Stimulated activated CD4-positive, alpha-beta T cell treated with anti-CD3 and anti-CD28 coated beads, Interleukin-1b, Interleukin-23, amount 100 ng/mL, for 1 hour (primary cell): ENCODE measurements at places on chromosomes 7 and 10.

GRCh38 chr10:72096115-72097000 is 8.0 kb upstream of the SPOCK2 start:
- no peak for DNase-seq

DNA sequence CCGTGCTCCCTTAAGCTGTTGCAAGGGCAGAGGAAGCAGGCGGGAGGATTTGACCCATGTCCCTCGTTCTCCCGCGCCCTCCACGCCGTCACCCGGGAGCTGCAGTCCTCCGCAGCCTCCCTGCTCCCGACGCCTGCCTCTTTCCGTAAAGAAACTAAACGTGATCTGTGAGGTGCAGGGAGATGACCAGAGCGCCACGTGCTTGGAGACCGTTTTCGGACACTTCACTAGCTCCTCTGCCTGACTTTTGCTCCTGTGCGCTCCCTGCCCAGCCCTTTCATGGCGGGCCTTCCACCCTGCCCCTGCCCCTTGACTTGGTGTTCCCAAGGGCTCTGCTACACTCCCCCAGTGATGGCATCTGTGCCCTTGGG is 171.2 kb downstream of the LSM5 start:
- DNase-seq = no peak

DNA sequence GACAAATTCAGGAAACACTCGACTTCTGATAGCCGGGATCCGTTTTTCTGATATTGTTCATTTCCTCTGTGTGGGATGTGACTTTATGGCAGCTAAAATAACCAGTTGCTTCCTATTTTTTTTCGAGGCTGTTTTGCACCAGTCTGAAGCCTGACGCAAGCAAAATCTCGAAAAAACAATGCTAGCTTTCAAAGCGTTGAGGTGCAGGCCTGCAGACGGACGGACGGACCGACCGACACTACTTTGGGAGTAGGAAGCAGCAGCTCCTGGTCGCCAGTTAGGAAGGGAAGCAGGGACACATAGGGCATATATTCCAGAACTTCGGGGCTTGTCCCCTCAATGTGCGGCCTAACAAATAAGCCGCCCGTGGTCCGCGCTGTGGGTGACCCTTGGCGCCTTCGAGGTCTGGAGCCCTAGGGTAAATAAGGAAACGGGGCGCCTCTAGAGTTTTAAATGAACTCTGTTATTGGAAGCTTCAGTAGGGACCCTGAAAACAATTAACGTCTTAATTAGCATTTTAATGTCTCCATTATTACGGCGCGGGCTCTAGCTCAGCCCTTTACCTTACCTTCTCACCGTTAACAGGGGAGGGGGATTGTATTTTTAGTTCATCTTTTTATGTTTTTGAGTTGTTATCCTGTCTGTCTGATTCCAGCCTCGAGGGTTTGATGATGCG is 1.3 kb downstream of the HHEX start:
- no peak for DNase-seq

DNA sequence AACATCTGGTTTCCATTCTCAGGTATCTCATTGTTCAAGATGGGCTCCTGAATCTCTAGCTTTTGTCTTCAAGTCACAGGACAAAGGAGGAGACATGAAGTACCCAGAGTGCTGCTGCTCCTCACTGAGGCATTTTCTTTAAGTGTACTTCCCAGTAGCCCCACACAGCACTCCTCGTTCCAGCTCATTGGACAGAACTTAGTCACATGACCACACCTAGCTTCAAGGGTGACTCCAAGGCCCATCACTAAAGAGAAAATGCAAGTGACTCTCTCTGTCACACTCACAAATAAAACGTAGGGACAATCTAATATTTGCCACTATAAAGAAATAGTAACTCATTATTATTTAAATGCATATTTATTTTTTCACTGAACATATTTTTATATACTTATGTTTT is 58.3 kb upstream of the NEUROD6 start:
- no peak for DNase-seq

GRCh38 chr7:24866004-24866615 is 108.8 kb upstream of the GSDME start:
- no peak for DNase-seq

DNA sequence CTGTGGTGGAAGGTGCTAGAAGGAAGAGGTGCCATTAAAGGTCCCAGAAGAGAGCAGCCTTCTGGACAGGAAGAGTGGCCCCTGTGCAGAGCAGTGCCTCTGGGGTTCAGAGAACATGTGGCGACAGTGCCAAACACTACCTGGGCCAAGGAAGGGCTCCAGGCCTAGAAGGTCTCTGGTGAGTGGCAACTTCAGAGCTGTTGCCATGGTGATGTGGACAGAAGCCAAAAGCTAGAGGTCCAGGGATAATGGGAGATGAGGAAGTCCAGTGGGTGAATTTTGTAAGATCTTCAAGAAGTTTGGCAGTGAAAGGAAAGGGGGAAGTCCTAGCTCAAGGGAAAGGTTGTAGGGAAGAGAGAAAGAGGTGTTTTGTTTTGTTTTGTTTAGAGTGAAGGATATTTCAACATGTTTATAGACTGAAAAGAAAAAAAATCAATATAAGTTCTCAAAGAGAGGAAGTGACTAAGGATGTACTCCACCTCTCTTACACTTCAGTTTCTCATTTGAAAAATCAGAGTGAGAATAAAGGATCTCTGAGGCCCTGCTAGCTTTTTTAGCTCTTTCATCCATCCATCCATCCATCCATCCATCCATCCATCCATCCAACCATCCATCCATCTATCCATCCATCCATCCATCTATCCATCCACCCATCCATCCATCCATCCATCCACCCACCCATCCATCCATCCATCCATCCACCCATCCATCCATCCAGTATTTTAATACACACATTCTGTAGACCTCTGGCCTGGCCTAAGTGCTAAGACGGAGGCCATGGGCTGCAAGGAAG is 77.1 kb upstream of the DUSP5 start:
- no peak for DNase-seq

- no peak for DNase-seq
Measured at GRCh38 chr10:44951576-44952226, 7.9 kb upstream of the RASSF4 start.

- no peak for DNase-seq
Measured at GRCh38 chr10:43623351-43623750, 17.1 kb downstream of the ZNF485 start.

DNA sequence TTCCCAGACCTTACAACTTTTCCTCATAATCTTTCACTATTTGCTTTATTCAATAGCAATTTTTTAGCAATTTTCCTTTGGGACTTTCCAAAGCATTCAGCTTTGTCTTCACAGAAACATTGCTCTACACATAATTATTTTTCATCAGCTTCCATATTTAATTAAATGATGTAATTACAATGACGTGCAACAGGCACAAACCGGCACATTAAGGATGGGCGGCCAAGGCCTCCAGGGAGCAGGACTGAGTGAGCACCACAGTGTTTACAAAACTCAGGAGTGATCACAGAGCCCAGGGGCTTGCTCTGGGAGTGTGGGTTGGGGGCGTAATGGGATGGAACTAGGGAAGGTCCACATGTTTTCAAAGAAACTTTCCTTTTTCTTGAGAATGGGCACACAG is 69.8 kb downstream of the MAD1L1 start:
- no peak for DNase-seq

DNA sequence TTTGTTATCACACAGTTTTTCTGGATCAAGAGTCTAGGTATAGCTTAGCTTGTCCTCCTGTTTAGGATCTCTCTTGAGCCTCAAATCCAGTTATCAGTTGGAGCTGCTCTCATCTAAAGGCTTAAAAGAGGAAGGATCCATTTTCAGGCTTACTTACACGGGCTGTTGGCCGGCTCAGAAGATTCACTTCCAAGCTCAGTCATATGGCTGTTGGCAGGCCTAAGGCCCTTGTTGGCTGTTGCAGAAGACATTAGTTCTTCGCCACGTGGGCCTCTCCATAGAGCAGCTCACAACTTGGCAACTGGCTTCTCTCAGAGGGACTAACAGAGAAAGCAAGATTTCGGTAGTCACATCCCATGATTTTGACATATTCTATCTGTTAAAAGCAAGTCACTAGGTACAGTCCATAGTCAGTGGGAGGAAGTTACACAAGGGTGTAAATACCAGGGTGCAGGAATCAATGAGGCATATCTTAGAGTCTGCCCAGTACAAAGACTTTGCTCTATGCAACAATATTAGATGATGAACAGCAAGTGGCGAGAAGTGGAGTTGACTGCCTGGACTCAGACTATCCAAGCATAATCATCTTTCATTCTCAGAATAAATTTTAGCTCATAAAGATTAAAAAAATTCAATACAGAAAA is 280.1 kb upstream of the MBL2 start:
- DNase-seq = no peak

DNA sequence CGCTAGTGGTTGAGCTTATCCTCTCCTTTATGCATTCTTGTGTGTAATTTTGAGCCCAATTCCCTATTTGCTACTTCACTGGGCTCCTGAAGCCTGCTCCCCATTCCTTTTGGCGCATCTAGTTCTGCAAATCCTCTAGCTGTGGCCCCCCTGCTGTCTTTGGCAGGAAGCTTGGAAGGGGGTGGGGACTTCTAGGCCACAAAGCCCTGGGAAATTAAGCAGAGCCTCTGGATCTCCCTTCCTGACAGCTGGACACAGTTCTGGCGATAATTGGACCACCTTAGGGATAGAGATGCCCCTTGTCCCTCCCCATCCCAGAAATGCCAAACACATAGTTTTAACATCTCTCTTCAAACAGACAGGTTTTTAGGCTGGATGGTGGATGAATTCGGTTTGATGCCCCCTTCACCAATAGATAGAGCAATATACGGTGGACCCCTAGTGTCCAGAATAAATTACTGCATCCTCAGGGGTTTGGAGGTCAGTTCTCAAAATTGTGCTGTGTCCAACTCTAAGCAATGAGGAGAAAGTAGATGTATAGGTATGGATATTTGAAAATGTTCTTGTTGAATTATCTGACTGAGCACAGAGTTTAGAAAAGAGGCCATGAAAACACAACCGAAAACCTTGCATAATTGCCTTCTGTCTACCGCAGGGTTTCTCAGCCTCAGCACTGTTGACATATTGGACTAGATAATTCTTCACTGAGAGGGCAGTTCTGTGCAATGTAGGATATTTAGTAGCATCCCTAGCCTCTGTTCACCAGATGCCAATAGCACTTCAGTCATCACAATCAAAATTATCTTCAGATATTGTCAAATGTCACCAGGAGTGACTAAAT is 75.5 kb downstream of the PAPSS2 start:
- no peak for DNase-seq

GRCh38 chr7:81111358-81111757 is 192.5 kb upstream of the SEMA3C start:
- DNase-seq = no peak

DNA sequence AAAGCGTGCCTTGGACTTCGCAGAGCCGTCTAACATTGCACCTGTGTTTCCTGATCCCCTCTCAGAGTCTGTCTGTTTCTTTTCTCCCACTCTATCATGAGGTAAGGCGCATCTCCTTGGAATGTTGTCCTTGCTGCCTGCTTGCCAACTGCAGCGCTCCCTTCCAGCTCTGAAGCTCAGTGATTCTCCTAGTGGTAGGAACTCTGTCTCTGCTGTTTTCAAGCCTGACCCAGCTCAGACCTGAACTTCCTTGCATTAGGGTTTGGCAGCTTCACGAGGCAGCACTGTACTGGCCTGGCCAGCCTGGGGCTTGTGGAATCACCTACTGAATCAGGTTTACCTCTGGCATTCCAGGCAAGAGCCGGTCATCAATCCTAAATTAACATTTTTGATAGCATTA is 123.9 kb downstream of the CREB5 start:
- DNase-seq = no peak

DNA sequence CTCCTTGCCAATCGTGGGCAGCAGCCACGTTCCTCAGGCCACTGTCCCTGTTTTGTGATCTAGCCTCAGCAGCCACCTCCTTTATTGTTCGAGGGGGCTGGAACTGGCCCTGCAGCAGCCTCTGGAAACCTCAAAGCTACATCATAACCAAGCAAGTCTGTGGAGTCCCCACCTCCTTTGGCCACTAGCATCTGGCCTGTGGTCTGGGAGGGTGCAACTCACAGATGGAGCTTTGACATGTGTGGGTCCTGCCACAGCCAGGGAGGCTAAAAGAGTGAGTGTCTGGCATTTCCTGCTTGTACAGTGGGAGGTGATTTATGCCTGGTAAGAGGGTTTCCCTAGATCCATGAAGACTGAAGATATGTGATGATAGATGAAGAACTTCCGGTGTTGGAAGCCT is 32.3 kb upstream of the NUB1 start:
- DNase-seq = no peak

DNA sequence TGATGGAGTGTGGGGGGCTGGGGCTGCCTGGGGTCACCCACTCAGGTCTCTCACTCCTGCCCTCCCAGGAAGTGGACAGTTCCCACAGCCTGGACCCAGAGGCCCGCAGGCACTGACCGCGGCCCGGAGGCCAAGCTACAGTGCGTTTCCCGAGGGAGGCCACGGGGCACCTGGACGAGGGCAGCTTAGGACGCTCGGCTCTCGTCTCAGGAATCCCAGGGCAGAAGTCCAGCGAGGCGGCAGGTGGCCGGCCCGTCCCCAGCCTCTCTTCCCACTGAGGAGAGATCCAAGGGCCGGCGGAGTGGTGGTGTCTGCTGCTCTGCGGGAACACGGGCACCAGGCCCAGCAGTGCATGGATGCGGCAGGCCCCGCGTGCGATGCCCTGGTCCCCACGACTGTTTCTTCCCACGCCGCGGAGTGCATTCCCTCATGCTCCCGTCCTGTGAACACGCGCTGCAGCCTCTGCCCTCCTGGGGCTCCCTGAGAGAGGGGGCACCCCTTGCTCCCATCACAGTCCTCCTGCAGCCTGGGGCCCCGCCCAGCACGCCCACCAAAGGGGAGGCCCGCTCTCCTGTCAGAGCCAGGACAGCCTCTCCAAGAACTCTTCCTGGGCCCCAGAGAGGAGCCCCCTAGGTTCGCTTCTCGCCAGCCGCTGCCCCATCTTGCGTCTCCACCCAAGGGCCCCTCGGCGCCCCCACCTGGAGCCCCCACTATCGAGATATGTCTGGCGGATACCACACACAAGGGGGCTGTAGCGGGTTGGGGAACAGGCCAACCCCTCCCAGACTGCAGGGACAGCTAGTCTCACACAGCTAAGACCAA is 24.3 kb upstream of the GPR146 start:
- no peak for DNase-seq

DNA sequence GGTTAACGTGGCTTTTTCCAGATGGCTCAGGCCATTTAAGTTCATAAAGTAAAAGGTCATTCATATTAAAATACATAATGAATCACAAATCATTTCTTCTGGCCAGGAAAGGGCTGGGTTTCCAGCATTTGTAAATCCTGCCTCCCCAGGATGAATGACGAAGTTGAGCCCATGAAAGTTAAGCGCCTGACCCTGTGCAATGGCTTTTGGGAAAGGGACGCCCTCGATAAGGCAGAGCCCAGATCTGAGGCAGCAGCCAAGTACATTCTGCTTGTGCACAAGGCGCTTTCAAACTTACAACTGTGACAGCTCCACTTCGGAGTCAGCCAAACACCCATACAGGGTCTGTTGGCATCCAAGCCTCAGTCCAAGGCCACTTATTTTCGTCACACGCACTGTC is 2.8 kb downstream of the GIMAP6 start:
- DNase-seq = no peak

GRCh38 chr7:142590077-142590476 is 159.2 kb upstream of the PRSS1 start:
- no peak for DNase-seq

GRCh38 chr10:90168244-90168643 is 466.9 kb downstream of the KIF20B start:
- no peak for DNase-seq

- no peak for DNase-seq
Measured at GRCh38 chr7:2542916-2543871, 12.1 kb downstream of the BRAT1 start.
